ENCODE measurements at places on chromosomes 3 and 15.

- DNase-seq, result no peak
These were observed 84.9 kb upstream of the ETV5 start for GRCh38 chr3:186193534-186194450.

DNA sequence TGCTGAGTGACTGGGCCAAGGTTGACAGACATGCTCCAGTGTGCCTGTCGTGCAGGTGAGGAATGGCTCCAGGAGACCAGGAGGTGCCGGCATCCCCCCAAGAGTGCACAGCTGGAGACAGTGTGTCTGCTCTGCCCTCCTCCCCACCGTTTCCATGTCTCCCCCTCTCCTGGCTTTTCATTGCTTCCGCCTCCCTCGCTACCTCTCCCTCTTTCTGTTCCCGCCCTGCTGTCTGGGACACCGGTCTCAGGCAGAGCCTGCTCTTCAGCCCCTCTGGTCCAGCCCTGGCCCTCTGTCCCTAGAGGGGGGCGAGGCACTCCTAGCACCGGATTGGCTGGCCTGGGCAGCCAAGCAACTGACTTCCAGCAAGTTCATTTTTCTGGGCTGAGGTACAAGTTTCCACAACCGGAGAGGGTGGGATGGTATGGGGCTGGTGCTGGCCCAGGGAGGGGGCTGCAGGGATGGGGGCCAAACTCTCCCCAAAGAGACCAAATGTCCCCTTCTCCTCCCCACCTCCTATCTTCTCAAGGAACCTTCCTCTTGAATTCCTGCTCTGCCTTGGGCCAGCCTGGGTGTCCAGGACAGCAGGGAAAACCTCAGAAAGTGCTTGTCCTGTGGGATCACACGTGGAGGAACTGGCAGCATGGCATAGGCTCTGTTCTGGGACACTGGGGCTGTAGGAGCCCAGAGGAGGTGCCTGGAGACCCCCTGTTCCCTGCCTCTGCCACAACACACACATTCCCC is 32.6 kb downstream of the PRKCD start:
- no peak for DNase-seq

GRCh38 chr3:145817870-145818483 is 343.0 kb downstream of the PLOD2 start:
- DNase-seq, result no peak

DNA sequence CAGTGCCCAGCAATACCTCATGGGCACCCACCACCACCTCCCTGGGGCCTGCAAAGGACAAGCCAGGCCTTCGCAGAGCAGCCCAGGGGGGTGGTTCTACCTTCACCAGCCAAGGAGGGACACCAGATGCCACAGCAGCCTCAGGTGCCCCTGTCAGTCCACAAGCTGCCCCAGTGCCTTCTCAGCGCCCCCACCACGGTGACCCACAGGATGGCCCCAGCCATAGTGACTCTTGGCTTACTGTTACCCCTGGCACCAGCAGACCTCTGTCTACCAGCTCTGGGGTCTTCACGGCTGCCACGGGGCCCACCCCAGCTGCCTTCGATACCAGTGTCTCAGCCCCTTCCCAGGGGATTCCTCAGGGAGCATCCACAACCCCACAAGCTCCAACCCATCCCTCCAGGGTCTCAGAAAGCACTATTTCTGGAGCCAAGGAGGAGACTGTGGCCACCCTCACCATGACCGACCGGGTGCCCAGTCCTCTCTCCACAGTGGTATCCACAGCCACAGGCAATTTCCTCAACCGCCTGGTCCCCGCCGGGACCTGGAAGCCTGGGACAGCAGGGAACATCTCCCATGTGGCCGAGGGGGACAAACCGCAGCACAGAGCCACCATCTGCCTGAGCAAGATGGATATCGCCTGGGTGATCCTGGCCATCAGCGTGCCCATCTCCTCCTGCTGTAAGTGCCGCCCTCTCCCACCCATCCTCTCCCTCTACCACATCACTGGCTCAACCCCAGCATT is 19.2 kb upstream of the BFSP2 start:
- DNase-seq, result no peak

- peak; percentile 1 for DNase-seq
These were observed 295.7 kb downstream of the UNC13C start for GRCh38 chr15:54273928-54274327.

GRCh38 chr3:54046641-54047214 is 75.6 kb upstream of the CACNA2D3 start:
- DNase-seq, result no peak

DNA sequence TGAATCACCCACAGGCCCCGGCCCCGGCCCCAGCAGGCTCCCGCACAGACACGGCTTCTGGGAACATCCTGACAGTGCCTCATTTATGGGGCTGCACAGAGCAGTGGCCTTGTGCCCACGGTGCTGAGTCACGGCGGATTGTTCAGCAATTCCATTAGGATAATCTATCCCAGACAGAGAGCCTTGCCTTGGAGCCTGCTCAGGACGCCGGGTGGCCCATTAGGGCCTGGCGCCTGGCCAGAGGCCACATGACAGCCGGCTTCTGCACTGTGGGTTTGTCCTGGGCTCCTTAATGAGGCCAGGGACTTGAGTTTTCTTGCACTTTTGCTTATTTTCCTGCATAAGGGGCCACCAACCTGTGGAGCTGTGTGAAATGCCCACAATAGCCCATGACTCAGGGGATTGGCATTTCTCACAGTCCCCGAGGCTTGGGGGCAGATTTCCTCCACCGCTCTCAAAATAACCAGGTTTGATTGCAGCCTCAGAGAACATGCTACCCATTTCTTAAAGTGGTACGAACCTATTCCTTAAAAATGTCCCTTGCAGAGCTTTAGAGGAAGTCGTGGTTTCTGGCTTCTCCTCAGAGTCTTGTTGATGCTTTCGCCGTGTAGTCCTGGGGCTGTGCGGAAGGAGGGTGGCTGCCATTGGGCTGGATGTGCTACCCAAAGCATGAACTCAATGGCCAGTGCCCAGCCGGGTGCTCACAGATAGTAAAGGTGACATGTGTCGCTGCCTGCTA is 19.0 kb downstream of the SYNM start:
- peak; percentile 93 for DNase-seq

DNA sequence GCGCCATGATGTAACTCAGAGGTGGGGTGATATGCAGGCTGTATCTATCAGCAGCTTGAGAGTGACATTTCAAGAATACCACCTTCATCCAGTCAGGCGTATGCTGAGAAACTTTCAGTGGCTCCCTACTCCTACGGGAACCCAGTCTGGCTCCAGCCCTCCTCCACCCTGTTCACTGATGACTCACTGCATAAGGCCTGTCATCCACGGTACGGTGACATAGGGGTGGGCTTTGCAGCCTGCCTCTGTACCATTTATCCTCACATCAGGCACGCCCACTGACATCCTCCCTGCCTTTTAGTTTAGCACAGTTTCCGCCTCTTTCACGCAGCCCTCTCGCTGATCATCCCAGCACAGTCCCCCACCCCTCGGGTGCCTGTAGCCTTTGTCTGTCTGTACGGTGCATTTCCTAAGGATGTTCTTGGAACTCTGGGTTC is 11.7 kb downstream of the PXYLP1 start:
- peak; percentile 84 for DNase-seq

DNA sequence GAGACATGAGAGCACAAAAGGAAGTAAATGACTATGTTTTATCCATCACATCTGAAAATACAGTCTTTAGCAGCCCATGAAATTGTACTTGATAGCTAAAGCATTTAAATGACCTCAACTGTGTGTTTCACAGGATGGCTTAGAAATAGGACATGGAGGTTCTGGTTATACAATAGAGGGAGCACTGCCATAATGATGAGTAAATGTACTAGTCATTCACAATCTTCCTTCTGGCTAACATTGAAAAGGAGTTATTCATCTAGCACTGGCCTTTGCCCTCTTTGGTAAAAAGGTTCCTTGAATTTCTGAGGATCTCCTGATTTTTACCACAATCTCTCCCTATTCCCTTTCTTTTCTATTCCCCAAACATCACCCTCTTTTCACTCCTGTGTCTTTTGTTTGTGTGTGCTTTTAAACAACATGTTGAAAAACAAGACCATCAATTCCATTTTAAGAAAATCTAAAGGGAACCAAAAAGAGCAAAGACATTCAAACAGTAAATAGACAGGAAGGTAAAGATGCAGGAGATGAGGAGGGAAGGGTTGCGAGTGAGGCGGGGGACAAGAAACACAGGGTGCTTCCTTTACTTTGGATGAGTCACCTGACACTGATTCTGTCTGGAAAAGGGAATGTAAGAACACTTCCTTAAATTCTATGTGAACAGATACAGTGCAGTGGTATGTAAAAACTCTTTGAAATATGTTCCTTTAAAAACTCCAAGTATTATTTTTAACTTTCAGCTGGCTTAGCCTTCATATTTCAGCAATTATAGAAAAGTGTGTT is 619.0 kb downstream of the MECOM start:
- DNase-seq, result no peak

DNA sequence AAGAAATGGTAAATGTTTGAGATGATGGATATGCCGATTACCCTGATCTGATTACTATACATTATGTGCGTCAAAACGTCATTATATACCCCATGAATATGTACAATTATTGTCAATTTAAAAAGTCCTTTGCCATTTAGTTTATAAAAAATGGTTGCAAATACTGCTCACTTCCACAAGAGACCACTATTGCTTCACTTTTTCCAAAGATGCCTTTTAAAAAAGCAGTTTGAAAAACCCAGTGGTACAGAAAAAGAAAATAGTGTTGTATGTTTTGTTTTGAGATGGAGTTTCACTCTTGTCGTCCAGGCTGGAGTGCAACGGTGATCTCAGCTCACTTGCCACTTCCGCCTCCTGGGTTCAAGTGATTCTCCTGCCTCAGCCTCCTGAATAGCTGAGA is 39.3 kb downstream of the EDEM1 start:
- DNase-seq, result peak; percentile 51

DNA sequence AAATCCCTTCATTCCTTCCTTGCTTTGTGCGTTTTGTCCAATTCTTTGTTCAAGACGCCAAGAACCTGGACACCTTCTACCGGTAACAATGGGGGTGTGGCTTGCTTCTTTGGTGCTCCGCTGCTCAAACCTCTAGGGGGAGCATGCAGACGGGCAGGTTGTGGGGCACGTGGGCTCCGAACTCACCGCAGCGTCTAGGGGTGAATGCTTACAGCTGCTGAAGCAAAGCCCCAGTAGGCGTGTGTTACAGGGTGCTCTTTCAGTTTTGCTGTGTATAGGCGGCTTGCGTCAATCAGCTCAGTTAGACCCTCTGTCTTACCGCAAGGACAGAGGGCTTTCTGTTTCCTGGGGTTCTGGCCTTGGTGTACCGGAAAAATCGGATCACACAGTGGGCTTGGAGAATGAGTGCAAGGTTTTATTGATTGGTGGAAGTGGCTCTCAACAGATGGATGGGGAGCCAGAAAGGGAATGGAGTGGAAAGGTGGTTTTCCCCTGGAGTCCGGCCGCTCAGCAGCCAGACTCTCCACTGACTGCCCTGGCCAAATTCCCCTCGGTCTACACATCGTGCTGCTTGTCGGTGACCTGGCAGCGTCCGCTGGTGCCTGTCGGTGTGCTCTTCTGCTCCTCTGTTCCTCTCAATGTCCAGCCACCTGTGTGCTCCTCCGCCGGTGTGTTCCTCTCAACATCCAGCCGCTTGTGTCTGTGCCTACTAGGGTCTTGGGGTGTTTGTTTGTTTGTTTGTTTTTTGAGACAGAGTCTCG is 1.2 kb upstream of the LRRC34 start:
- peak; percentile 64 for DNase-seq

DNA sequence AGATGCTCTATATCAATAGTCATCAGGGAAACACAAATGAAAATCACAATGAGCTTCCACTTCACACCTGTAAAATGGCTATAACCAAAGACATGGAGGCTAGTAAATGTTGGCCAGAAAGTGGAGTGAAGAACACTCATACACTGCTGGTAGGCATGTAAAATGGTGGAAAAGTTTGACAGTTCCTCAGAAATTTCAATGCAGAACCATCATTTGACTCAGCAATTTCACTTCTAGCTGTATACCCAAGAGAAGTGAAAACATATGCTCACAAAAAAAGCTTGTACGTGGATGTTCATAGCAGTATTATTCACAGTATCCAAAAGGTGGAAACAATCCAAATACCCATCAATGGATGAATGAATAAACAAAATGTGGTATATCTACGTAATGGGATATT is 19.2 kb upstream of the TOP2B start:
- no peak for DNase-seq

- peak; percentile 56 for DNase-seq
These were observed 1.1 kb downstream of the NFKBIZ start for GRCh38 chr3:101850246-101851051.

DNA sequence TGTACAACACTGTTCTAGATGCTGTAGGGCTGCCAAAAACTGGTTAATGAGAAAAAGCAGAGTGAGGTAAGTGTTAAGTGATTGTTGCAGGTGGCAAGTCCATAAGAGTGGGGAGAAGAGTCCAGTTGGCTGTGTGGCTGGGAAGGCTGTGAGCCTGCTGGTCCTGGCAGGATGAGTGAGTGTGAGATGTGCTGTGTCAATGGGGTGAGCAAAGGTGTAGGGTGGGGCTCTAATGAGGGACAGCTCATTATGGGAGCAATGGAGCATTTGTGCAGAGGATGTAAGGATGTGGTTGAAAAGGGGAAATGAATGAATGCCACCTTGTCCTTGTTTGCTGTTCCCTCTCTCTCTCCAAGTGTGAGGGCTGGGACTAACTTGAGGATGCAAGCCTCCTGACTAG is 145.3 kb upstream of the ROPN1 start:
- DNase-seq, result no peak

DNA sequence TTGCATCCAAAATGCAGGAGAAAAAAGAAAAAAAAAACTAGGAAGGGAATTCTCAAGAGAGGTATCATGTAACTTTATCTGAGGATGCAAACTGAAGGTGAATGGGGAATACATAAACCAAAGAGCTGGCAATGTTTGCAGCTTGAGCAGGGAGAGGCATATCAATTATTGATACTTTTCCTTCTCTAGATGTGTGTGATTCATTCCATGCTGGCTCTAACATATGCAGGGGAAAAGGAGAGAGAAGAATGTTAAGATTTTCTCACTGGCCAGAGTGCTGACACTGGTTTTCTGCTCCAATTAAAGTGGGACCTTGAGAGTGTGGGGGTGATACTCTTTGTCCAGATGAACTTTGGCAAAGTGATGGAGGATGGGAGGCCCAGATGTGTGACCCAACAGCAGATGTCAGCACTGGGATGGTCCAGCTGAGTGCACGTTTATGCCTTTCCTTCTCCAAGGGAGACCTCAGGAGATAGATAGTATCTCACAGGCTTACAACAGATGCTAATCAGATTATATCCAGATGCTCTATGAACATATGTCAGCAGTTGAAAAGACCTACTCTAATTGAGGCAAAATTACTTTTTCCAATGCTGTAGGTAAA is 50.0 kb upstream of the PSMD6 start:
- DNase-seq, result no peak

DNA sequence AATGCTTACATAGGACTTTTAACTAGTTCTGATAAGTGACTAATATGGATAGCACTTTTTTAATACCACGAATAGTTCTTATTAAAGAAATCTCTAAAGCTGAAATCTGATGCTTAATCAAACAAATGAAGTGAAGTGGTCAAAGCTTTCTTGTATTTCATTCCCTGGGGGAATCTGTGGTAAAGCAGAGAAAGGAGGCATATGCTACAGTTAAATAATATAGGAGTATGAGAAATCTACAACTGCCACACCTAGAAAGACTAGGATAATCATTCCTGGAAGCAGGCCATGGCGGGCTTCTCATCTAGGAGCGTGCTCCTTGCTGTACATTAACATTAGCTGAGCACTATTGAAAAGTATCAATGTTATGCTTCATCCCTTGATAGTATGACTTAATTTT is 835.7 kb downstream of the OTOL1 start:
- no peak for DNase-seq

All from A673 (cell line).